ENCODE measurements at places on chromosomes 3 and 15.

- H3K36me3 ChIP-seq = no peaks in the 10 kb centered on the region
- H3K27ac ChIP-seq = peak overlapping the region; percentile 91
- peak; percentile 45 for DNase-seq
- peaks cover 72% of the 10 kb centered on the region for H3K4me1 ChIP-seq
- no peaks in the 10 kb centered on the region for H3K27me3 ChIP-seq
These were observed 528 bp downstream of the RBPMS2 start for GRCh38 chr15:64774629-64775493.

- no peaks in the 10 kb centered on the region for H3K36me3 ChIP-seq
- no peak overlapping the region for H3K4me3 ChIP-seq
- H3K27ac ChIP-seq = no peak overlapping the region
- H3K4me1 ChIP-seq = peaks cover 6% of the 10 kb centered on the region
These were observed 234.7 kb downstream of the THSD4 start for GRCh38 chr15:71349736-71350526.

DNA sequence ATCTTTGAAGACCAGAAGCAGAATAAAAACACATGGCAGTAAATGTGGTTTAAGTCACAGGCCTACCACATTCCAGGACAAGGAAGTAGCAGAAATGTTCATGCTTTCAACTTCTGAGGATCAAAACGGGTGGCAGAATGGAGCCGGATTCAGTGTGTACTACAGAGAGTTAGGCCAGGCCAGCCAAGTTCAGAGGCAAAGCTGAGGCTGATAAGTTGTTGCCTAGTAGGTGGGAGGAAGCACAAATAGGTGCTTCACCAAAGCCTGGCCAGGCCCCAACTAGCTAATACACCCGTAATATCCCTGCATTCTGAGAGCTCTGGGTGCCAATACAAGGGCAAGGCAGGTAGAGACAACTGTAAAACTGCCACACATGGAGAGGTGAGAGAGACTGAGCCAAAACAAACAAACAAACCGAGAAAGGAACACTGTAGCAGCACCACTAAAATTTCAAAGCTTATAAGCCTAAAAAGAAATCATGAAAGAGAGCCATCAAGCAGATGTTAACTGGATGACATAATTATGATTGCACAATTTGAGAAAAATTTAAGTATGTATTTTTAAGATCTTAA lies 156.4 kb upstream of the CBLB start:
- H3K4me1 ChIP-seq = no peaks in the 10 kb centered on the region
- H3K27me3 ChIP-seq = no peaks in the 10 kb centered on the region
- H3K27ac ChIP-seq = no peak overlapping the region
- no peak overlapping the region for H3K4me3 ChIP-seq
- no peak for DNase-seq
- no peaks in the 10 kb centered on the region for H3K36me3 ChIP-seq

DNA sequence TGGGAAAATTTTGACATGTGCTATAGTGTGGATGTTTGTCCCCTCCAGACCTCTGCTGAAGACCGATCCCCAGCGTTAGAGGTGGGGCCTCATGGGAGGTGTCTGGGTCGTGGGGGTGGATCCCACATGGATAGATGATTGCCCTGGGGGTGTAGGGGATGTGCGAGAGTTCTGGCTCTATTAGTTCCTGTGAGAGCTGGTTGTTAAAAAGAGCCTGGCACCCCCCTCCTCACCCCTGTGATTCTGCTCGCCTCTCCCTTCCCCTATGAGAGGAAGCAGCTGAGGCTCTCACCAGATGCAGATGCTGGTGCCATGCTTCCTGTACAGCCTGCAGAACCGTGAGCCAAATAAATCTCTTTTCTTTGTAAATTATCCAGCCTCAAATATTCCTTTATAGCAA lies 67.4 kb downstream of the ATP10A start:
- H3K4me3 ChIP-seq = no peak overlapping the region
- H3K27me3 ChIP-seq = no peaks in the 10 kb centered on the region
- peaks cover 7% of the 10 kb centered on the region for H3K4me1 ChIP-seq
- H3K27ac ChIP-seq = no peak overlapping the region
- no peaks in the 10 kb centered on the region for H3K36me3 ChIP-seq
- no peak for DNase-seq

DNA sequence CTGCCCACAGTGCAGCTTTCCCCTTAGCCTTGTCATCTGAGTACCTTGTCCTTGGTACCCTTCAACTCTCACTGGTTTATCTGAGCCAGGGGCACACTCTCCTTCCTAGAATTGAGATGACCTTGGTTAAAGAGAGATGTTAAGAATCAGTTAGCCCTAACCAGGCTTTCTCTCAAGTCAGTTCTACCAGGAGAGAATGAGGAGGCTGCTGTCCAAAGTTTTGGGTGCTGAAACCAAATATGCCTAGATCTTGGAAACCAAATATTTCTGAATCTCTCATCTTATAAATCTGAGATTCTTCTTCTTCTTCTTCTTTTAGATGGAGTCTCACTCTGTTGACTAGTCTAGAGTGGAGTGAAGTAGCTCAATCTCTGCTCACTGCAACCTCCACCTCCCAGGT lies 12.0 kb upstream of the CTXND1 start:
- H3K27me3 ChIP-seq = no peaks in the 10 kb centered on the region
- H3K27ac ChIP-seq = no peak overlapping the region
- no peaks in the 10 kb centered on the region for H3K36me3 ChIP-seq
- H3K4me1 ChIP-seq = no peaks in the 10 kb centered on the region
- peak; percentile 46 for DNase-seq
- H3K4me3 ChIP-seq = no peak overlapping the region

GRCh38 chr3:141114179-141114745 lies 63.1 kb downstream of the SPSB4 start:
- H3K27me3 ChIP-seq = no peaks in the 10 kb centered on the region
- H3K4me3 ChIP-seq = no peak overlapping the region
- no peak for DNase-seq
- no peak overlapping the region for H3K27ac ChIP-seq
- H3K36me3 ChIP-seq = no peaks in the 10 kb centered on the region
- H3K4me1 ChIP-seq = no peaks in the 10 kb centered on the region

GRCh38 chr3:34011171-34012101 lies 213.0 kb downstream of the PDCD6IP start:
- H3K27me3 ChIP-seq = no peaks in the 10 kb centered on the region
- no peak for DNase-seq
- H3K27ac ChIP-seq = no peak overlapping the region
- peaks cover 18% of the 10 kb centered on the region for H3K4me1 ChIP-seq
- H3K36me3 ChIP-seq = no peaks in the 10 kb centered on the region

DNA sequence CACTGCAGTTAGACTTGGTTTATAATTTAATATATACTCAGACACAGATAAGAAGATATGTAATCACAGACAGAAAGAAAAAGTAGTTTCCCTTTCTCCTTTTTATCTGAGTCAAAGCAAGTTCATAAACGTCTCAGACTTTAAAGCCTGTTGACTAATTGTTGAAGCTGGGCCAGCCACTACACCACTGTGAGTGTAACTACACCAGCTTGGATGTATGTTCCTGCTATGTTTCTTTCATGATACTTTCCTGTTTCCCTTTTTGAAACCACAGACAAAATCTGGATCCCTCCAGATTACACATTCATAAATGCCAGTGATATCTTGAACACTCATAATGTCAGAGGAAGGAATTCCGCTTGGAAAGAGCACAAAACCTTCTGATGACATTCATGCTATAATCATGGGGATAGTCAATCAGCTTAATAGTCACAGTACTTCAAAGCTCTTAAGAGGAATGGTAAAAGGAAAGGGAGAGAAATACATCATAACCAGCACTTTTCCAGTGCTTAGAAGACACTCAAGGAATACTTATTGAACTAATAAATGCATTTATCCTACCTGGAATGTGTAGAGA lies 32.0 kb downstream of the KCNMB2 start:
- no peaks in the 10 kb centered on the region for H3K27me3 ChIP-seq
- no peak overlapping the region for H3K4me3 ChIP-seq
- H3K4me1 ChIP-seq = no peaks in the 10 kb centered on the region
- H3K27ac ChIP-seq = no peak overlapping the region
- no peaks in the 10 kb centered on the region for H3K36me3 ChIP-seq
- DNase-seq = no peak

DNA sequence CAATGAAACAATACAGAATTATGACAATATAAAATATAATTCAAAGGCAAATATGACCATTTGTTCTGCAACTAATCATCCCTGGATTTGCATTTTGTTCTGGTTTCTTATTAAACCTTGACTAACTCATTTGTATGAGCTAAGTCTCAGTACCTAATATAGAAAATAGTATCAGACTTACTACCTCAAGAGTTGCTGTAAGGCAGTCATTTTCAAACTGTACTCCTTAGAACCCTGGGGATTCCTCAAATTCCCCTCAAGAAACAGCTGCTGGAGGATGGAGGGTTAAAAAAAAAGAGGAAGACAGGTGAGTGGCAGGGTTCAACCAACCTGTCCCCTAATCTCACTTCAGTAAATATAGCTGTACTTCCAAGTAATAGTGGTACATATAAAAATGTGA lies 11.1 kb downstream of the ZBTB11 start:
- no peak overlapping the region for H3K4me3 ChIP-seq
- H3K27ac ChIP-seq = no peak overlapping the region
- no peaks in the 10 kb centered on the region for H3K4me1 ChIP-seq
- no peak for DNase-seq
- H3K36me3 ChIP-seq = peaks cover 34% of the 10 kb centered on the region
- H3K27me3 ChIP-seq = no peaks in the 10 kb centered on the region

- no peak overlapping the region for H3K27ac ChIP-seq
- no peak for DNase-seq
- peaks cover 33% of the 10 kb centered on the region for H3K4me1 ChIP-seq
- H3K36me3 ChIP-seq = no peaks in the 10 kb centered on the region
- no peak overlapping the region for H3K4me3 ChIP-seq
These were observed 3.4 kb downstream of the TMCC1 start for GRCh38 chr3:129890125-129890524.

GRCh38 chr3:134677196-134677986 lies 26.6 kb upstream of the KY start:
- H3K4me1 ChIP-seq = no peaks in the 10 kb centered on the region
- no peak overlapping the region for H3K4me3 ChIP-seq
- peak; percentile 78 for DNase-seq

DNA sequence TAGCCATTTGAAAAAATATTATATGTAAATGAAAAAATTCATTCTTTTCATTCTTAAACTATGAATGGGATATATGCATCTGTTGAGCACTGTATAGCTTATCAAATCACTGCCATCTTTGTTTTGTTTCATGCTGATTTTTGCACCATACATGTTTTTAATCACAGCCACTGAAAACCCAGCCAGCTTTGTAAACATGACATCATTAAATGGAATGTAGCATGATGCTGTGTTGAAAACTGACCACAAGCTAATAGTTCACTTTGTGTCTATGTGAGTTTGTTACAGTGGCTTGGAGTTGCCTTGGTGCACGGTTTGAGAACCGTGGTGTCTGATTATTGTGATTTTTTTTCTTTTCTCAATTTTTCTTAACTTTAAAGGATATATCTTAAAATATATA lies 75.7 kb downstream of the GMPS start:
- no peaks in the 10 kb centered on the region for H3K36me3 ChIP-seq
- H3K27ac ChIP-seq = no peak overlapping the region
- no peaks in the 10 kb centered on the region for H3K27me3 ChIP-seq
- no peak overlapping the region for H3K4me3 ChIP-seq
- peaks cover 15% of the 10 kb centered on the region for H3K4me1 ChIP-seq
- no peak for DNase-seq

GRCh38 chr3:197364410-197365071 lies 66.1 kb upstream of the DLG1 start:
- H3K27ac ChIP-seq = no peak overlapping the region
- H3K4me3 ChIP-seq = no peak overlapping the region
- no peak for DNase-seq
- H3K4me1 ChIP-seq = peaks cover 22% of the 10 kb centered on the region
- H3K36me3 ChIP-seq = peaks cover 4% of the 10 kb centered on the region
- no peaks in the 10 kb centered on the region for H3K27me3 ChIP-seq

DNA sequence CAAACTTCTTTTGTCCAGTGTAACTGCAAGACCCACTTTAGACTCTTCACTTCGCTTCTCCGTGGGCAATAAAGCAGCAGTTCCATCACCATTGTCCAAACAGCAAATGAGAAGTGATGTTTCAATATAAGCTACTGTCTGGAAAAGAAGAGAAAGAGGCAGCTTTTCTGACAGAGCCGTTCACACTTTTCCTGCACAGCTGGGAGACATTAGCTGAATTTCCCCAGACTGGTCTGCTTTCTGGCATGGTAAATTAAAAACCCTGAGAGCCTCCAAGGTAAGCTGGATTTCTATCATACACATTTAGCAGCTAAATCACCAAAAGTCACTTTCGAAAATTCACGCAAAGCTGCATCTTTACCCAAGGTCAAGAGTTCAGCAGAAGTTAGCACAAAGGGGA lies 108.5 kb upstream of the CMC1 start:
- H3K27me3 ChIP-seq = no peaks in the 10 kb centered on the region
- H3K4me1 ChIP-seq = no peaks in the 10 kb centered on the region
- no peak overlapping the region for H3K27ac ChIP-seq
- DNase-seq = no peak

DNA sequence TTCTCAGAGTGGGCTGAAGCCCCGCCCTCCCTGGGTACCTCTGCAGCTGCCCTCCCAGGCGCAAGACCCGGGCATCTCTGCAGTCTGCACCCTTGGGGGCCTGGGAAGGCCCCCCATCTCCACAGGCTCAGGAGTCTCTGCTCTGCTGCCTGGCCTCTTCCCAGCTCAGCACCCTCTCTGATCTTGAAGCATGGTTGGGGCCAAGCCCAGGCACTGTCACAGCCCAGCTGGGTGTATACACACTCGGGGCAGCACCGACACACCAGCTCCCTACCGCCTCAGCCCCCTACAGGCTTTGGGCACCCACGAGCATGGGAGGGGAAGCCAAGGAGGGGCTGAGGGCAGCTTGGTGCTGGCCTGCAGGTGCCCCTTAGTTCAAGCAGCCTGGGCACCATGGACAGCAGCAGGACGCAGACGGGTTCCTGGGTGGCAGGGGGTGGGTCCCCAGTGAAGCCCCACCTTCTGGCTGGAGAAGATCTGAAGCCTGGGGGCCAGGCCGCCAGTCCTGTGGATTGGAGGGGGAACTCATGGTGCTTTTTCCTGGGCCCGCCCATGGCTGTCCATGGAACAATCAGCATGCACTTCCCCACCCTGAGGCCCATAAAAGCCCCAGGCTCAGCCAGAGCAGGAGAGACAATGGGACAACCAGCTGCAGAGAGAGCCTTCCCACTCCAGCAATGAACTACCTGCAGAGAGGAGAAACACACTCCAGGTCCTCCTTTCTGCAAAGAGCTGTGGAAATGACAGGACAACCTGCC lies 170.6 kb downstream of the TJP1 start:
- H3K4me3 ChIP-seq = no peak overlapping the region
- H3K36me3 ChIP-seq = no peaks in the 10 kb centered on the region
- H3K27me3 ChIP-seq = no peaks in the 10 kb centered on the region
- peaks cover 5% of the 10 kb centered on the region for H3K4me1 ChIP-seq
- DNase-seq = no peak

GRCh38 chr15:65101411-65101890 lies 13.5 kb downstream of the UBAP1L start:
- no peak overlapping the region for H3K27ac ChIP-seq
- H3K27me3 ChIP-seq = peaks cover 13% of the 10 kb centered on the region
- peak; percentile 95 for DNase-seq
- peak overlapping the region; percentile 66 for H3K4me3 ChIP-seq
- peaks cover 5% of the 10 kb centered on the region for H3K4me1 ChIP-seq

- H3K4me3 ChIP-seq = no peak overlapping the region
- no peak for DNase-seq
- H3K27ac ChIP-seq = no peak overlapping the region
- H3K4me1 ChIP-seq = peaks cover 55% of the 10 kb centered on the region
- no peaks in the 10 kb centered on the region for H3K27me3 ChIP-seq
These were observed 790.7 kb downstream of the ROBO1 start for GRCh38 chr3:78977073-78977472.

- DNase-seq = no peak
- H3K27me3 ChIP-seq = no peaks in the 10 kb centered on the region
- H3K4me1 ChIP-seq = no peaks in the 10 kb centered on the region
- H3K36me3 ChIP-seq = no peaks in the 10 kb centered on the region
- H3K27ac ChIP-seq = no peak overlapping the region
These were observed 8.6 kb upstream of the BLM start for GRCh38 chr15:90708516-90708915.
